Pulmonary artery endothelial cell (primary cell): ENCODE measurements at places on chromosomes 1 and 21.

- no peak for DNase-seq
Observed at GRCh38 chr1:18100060-18100459, 7.5 kb upstream of the IGSF21 start.

GRCh38 chr1:93601686-93602085 is 80.0 kb downstream of the BCAR3 start:
- no peak for DNase-seq

GRCh38 chr1:51321924-51322280 is 8.5 kb downstream of the TTC39A start:
- DNase-seq, result no peak

- no peak for DNase-seq
Observed at GRCh38 chr1:114610546-114611245, 29.3 kb upstream of the BCAS2 start.

GRCh38 chr1:44829506-44830384 is 13.3 kb downstream of the PTCH2 start:
- DNase-seq, result no peak

GRCh38 chr1:33257772-33258712 is 1.8 kb downstream of the ZNF362 start:
- DNase-seq, result no peak

- no peak for DNase-seq
Observed at GRCh38 chr1:20248971-20249612, 41.6 kb upstream of the VWA5B1 start.

- DNase-seq, result no peak
Observed at GRCh38 chr1:8472668-8473067, 154.8 kb downstream of the SLC45A1 start.

- DNase-seq, result no peak
Observed at GRCh38 chr1:27606708-27607238, 2.8 kb upstream of the AHDC1 start.
